Endothelial cell (in vitro differentiated cells): ENCODE measurements at places on chromosomes 3 and 15.

DNA sequence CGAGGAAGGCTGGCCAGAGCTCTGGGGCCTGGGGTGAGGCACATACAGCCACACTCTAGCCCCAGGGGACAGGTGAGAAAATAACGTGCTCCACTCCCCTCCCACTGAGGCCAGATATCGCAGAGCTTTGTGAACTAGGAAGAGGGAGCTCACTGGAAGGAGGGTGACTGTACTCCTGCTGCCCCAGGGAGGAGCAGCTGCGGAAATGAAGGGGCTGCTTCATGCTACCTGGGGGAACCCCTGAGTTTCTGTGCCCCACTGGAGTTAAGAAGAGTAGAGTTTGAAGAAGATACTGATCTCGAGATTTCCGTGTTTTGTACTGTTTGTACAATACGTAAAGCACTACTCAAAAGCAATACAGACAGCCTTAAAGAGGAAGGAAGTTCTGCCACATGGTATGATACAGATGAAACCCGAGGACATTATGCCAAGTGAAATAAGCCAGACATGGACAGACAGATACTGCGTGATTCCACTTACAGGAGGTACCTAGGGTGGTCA, 44.6 kb downstream of the CMTM6 start:
- DNase-seq: no peak

DNA sequence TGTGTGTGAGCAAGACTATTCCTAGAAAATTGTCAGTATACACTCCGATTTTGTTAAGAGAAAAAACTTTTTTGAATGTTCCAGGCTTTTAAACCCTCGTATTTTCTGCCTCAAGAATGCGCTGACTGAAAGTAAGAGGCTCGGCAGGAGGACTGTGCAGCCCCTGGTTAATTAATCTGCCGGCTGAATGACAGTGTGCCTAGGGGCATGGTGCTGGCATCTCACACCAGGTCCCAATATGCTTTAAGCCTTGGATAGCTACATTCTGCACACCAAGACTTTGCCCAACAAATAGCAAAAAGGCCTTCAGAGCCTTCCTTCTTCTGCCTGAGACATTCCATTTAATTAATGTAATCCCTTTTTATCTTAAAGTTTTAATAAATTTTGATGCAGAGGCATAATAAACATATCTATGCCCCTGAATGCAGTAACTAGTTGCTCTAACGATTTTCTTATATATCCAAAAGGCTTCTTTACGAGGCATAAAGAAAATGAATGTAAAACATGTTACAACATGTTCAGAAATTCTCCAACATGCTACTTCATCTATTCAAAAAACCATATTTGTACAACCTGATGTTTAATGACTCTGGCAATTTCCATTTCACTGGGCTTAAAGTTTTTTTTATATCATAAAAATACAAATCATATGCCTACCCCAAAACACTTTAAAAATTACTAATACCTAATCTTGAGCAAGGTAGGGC, 37.9 kb downstream of the DPH6 start:
- no peak for DNase-seq

- no peak for DNase-seq
Observed at GRCh38 chr3:126422571-126423091, 27.9 kb downstream of the CFAP100 start.

- DNase-seq: no peak
Observed at GRCh38 chr3:152760591-152760990, 74.3 kb upstream of the P2RY1 start.

- DNase-seq: no peak
Observed at GRCh38 chr3:140636406-140637138, 41.3 kb upstream of the TRIM42 start.

DNA sequence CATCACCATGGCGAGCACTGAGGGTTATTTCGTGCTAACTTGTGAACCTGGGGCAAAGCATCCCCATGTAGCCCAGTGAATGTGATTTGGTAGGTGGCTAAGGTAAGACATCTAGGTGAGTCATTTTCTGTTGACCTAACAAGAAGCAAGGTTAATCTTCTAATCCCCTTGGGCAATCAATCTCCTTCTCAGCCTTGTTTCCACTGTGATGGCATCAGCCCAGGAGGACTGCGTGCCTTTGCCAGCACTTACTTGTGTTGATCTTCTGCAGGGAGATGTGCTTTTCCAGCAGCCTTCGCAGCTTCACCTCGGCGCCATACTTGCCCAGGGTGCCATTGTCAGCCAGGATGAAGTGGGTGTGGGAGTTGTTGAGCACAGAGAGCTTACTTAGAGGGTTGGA, 35.7 kb downstream of the TRPM1 start:
- no peak for DNase-seq

DNA sequence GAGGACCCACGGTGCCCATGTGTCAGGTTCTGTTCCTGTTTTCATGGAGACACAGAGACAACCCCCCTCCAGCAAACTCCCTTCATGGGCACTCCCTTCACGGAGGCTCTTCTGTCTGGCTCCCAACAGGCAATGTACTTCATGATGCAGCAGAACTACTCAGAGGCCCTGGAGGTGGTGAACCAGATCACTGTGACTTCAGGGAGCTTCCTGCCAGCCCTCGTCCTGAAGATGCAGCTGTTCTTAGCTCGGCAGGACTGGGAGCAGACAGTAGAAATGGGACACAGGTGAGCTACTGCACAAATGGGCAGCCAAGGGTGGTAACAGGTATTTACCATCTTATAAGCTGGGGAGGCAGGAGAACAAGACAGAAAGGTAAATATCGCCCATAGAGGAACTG, 7.0 kb downstream of the TTC21A start:
- no peak for DNase-seq

DNA sequence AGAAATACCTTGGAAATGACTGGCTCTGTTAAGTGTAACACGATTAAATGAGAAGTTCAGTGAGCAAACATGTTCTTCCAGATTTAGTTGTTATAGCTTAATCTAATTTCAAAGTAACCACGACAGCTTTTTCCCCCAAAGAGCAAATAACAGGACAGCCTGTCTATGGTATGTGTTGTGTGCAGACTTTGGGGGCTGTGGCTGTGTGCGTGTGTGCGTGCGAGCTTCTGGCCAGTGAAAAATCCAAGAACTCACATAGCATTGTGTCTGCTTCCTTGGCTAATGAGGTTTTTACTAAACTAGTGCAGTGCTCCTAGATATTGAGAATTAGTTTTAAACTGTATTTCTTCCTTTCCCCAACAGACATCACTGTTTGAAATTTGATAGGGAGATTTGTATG, 167.1 kb downstream of the CACNA1D start:
- no peak for DNase-seq

DNA sequence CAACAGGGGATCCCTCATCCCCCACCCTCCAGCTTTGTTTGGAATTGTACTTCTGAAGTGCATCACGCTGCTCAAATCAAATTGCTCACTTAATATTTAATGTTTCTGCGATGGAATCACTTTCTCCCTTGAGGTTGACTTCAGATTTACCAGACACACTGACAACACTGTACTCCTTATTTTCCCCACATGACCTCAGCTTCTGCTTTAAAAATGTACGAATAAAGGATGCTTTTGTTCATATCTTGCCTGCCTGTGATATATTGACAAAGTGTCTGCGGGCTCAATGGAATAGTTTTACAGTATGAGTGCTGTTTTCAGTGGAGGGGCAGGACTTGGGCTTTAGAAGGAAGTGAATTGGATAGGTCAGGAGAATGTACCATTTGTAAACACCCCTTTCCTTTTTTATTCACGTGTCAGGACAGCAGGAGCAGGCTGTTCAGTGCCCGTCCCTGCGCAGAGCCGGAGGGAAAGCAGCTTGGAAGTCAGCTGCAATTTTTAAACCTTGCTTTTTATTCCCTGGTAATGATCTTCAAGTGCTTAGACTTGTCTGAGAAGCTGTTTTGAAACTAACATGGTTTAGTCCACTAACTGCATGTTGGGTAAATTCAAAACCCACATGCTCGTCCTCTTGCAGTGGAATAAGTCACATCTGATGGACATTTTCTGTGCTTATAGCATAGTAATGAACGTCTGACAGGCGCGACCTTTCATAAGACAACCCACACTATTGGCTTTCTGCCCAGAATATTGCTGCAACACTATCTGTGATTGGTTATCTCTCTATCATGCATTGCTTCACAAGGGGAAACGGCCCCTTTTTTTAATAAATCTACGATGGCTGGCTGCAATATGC, 29.9 kb downstream of the MBNL1 start:
- no peak for DNase-seq

- no peak for DNase-seq
Observed at GRCh38 chr3:192843723-192844485, 73.8 kb downstream of the MB21D2 start.

- no peak for DNase-seq
Observed at GRCh38 chr3:142850395-142851023, 38.4 kb downstream of the PCOLCE2 start.

- DNase-seq: no peak
Observed at GRCh38 chr3:186886202-186886981, 43.9 kb downstream of the ADIPOQ start.

- no peak for DNase-seq
Observed at GRCh38 chr3:183211352-183211751, 41.7 kb upstream of the B3GNT5 start.

- no peak for DNase-seq
Observed at GRCh38 chr3:31449318-31449717, 83.4 kb upstream of the STT3B start.

GRCh38 chr3:65979731-65980130, 59.0 kb downstream of the MAGI1 start:
- DNase-seq: no peak

DNA sequence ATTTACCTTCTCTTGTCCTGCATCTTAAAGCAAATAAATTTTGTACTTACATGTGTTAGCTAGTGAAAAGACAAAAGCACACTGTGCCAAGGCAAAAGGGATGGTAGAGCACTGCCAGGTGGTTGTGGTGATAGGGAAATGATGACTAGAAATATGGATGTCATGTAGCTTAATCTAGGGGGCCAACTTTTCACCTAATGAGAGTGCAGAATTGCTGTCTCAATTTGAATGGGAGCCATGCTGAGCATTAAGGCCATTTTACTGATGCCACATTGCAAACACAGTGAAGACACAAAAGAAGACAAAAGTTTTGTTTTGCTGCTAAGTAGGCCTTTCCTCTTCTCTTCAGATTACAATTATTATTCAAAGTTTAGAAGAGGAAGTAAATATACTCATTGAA, 274.7 kb downstream of the PDCD6IP start:
- no peak for DNase-seq

GRCh38 chr3:179288845-179289244, 34.0 kb upstream of the ZNF639 start:
- DNase-seq: no peak

DNA sequence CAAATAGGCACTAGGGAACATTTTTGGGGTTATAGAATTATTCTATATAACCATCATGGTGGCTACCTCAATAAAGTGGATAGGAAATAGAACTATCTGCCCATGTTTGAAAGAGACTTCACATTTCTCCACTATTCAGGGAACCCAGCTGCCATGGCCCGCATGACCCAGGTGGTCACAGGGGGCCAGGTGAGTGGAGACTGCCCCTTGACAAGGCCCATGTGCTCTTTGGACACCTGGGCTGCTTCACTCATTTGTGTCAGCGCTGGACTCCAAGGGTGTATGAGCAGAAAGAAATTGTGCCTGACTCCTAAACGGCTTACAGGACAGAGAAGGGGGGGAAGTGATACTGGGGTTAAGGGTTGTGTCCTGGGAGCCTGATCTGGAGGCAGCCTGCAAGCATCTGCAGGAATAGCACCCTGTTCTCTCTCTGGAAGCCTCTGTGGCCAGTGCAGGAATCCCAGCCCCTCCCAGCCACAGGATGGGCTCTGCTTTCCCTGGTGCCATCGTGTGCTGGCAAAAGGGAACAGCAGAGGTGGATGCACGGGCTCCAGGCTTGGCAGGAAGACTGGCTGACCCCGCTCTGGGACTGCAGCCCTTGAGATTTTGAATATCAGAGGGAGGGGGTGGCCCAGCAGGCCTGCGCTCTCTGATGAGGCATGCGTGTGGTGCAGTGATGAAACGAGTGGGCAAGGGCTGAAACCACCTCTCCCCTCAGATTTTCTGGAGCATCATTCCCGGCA, 9.1 kb upstream of the C3orf22 start:
- DNase-seq: no peak

GRCh38 chr3:71577011-71577410, 6.5 kb downstream of the FOXP1 start:
- no peak for DNase-seq

GRCh38 chr15:93482731-93483130, 393.7 kb upstream of the RGMA start:
- no peak for DNase-seq

DNA sequence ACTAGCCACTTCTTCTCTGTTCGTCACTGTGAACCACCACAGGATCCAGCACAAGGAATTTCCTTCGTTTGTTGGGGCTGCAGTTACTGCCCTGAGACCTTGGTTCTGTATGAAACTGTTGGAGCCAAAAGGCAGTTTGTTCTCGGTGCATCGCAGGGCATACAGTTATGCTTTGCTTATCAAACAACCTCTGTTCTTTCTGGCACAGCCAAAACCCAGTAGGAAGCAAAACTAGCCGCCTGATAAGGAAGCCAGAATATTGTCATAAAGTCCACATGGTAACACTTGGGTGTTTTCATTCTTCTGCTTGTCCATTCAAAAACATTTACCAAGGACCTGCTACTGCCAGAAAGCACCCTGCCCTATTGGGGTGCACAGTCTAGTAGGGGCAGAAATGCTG, 116.1 kb downstream of the RAB11A start:
- no peak for DNase-seq

DNA sequence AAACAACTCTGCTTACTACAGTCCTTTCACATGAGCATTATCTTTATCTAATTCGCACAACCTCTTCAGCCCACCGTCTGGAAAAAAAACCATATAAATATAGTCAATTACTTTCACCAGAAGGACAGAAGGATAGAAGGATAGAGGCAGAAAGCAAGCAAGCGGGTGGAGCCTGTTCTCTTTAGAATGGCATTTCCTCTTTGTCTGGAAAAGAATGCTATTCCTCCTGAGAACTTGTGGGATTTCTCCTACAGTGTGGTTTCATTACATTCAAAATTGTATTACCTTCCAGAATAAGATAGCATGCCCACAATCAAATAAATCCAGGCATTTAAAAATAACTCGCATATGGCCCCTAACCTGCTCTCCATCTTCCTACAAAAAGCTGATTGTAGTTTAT, 23.1 kb downstream of the SLC30A4 start:
- no peak for DNase-seq

- peak; percentile 21 for DNase-seq
Observed at GRCh38 chr15:70327856-70328678, 230.3 kb upstream of the TLE3 start.

DNA sequence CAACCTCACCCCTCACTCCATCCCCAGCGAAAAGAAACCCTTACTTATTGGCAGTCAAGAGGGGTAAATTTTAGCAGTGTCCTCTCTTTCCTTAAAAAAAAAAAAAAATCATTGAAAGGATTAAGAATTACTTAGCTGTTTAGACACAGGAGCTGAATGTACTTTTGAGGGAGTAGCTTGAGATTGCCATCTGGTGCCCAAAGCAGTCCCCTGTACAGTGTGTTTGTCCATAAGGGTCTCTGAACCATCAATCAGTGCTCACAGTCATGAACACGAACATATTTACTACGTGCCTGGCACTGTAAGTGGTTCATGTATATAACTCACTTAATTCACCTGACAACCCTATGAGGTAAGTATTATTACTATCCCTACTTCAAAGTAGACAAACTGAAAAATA, 463.5 kb downstream of the RAP2B start:
- no peak for DNase-seq
